Caki2 (cell line): ENCODE measurements at places on chromosomes 12 and 14. TPM values are rescaled to one million over a fixed set of nuclear protein-coding genes. Genes with fewer than 3 reads are reported as not detected.

RNASE9 gene
- not detected in 2 replicates for total RNA-seq

DNA sequence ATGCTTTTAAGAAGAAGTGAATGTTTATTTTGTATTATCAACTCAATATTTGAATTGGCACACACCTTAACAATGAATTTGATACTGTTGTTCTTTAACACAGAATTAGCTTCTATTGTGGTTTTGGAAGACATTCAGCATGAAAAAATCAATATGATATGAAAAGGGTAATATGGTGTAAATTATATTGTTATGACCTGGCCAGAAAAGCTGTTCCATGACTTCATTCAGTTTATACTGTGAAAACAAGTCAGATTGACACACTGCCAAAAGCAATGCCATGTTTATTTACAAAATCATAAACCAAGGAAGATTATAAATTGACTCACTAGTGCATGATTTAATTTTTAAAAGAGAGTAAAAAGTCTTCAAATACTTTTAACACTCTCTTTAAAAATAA is 851.4 kb upstream of the SEL1L start:
- DNase-seq, result no peak

TMPRSS12 gene
- total RNA-seq, result not detected in 2 replicates

GRCh38 chr12:2689879-2690278 is 104.9 kb upstream of the FKBP4 start:
- DNase-seq, result no peak

GRCh38 chr12:45981075-45981837 is 9.1 kb downstream of the SCAF11 start:
- DNase-seq, result peak; percentile 58

- DNase-seq, result no peak
These were observed 53.7 kb downstream of the MAP3K9 start for GRCh38 chr14:70755655-70756054.

DNA sequence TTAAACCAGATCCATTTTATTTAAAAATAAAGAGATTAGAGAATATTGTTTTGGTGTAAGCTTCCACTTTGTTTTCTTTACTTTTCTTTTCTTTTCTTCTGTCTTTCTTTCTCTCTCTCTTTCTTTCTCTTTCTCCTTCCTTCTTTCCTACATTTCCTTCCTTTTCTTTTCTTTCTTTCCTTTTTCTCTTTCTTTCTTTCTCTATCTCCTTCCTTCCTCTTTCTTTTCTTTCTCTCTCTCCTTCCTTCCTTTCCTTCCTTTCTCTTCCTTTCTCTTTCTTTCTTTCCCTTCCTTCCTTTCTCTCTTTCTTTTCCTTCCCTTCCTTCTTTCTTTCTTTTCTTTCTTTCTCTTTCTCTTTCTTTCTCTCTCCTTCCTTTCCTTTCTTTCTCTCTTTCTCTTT is 100.8 kb downstream of the TMTC3 start:
- DNase-seq, result no peak

TSPAN19 gene
- not detected in 2 replicates for total RNA-seq
